Naive B cell (primary cell): ENCODE measurements at places on chromosomes 7 and 10.

DNA sequence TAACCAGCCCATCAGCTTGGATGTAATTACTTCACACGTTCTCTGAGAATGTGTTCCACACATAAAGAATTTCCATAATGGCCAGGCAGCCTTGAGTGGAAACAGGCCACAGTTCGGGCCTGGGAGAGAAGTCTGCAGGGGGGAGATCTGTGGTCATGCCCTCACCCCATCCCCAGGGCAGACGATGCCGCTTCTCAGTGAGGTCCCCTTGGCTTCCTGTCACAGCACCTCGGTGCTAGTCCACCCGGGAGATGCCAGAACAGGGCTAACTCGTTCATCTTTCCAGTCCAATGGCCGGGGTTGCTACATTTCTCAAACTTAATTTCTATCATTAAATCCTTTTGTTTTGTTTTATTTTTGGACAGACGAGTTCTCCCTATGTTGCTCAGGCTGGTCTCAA, 624.1 kb downstream of the PTPRN2 start:
- no peak for DNase-seq

GRCh38 chr10:21083861-21084260, 186.8 kb upstream of the NEBL start:
- no peak for DNase-seq

DNA sequence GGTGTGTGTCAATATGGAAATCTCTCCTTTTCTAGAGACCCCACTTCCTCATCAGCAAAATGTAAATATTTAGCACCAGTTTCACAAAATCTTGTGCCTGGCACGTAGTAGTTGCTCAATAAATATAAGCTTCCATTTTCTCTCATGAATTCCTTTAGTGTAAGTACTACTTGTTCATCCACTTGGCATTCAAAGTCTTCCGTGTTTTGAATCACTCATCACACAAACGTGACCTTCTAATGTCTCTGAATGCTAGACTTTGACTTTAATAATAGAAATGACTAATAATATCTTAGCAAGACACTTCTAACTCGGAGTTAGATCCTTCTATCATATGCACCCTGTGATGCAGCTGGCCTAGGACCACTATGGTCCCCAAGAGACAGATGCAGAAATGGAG, 168.7 kb upstream of the ZNF32 start:
- no peak for DNase-seq

- DNase-seq = no peak
Measured at GRCh38 chr10:43145311-43145710, 7.1 kb downstream of the CSGALNACT2 start.

GRCh38 chr10:106086391-106086790, 1078.1 kb downstream of the SORCS1 start:
- DNase-seq = no peak

DNA sequence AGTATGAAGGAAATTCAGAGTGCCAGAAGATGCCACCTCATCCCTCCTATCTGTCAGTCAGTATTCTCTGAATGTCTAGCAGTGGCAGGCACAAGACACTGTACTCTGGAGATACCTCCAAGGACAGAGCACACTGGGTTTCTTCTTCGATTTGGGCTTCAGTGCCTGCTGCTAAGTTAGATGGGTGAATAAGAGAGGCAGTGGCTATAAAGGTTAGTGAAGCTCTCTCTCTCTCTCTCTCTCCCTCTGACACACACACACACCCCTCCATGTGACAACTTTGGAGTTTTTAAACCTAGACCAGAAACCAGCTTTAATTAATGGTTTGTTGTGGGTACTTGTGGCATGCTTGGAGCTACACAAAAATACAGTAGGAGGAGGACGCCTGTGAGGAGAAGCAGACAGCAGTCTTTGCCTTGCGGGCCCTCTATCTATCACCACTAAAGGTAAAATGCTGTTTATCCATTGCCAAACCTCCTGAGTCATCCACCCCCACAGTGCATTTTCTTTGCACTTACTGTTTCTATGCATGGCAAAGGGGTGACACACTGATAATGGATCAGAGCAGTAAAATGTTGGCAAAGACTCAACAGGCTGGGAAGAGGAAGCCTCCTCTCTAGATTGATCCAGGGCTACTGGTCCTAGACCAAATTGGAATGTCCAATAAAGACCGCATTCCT, 102.5 kb downstream of the TRIL start:
- DNase-seq = no peak
